ENCODE measurements at places on chromosomes 7 and 10. TPM values are rescaled to one million over a fixed set of nuclear protein-coding genes. Genes with fewer than 3 reads are reported as not detected.

DNA sequence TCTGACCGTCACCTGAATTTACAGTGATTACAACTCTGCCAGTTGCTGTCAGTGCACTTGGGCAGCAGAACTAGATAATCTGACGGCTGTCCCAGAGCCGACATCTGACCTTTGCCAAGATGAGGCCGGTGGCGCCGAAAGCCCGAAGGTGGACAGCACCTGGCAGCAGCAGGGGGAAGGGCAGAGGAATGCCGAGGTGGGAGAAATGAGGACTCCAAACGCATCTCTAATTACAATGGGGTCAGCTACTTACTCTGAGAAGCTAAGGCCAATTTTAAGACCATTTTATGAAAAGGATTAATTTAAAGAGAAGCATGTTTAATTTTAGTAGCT lies 33.8 kb downstream of the TRIM8 start:
- peak; percentile 58 for DNase-seq
- peaks cover 2% of the 10 kb centered on the region for H3K36me3 ChIP-seq
- no peaks in the 10 kb centered on the region for H3K27me3 ChIP-seq
- peaks cover 3% of the 10 kb centered on the region for H3K4me1 ChIP-seq

DNA sequence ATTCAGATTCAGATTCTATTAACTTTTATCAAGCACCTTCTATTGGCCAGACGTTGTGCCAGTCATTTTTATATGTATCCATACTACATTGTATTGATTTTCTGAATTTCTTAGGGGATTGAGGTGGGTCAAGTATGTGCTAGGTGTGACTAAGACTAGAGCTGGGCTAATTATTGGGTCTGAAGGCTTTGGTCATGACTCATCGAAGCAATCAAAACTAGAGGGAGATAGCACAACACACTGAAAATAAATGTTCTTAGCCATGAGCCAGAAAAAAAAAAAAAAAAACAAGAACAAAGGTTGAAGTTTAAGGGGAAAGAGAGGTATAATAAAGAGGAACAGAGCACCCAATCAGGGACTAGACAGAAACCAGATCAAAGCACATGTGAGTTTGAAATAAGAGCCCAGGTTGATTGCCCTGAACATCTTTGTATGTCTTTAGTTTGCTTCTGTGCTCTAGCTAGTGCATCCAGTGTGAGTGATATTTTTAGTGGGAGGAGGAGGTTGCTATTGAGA lies 171.6 kb upstream of the FOXP2 start:
- no peaks in the 10 kb centered on the region for H3K27me3 ChIP-seq
- no peak for DNase-seq
- H3K27ac ChIP-seq: no peak overlapping the region
- H3K36me3 ChIP-seq: no peaks in the 10 kb centered on the region
- H3K4me1 ChIP-seq: no peaks in the 10 kb centered on the region

DNA sequence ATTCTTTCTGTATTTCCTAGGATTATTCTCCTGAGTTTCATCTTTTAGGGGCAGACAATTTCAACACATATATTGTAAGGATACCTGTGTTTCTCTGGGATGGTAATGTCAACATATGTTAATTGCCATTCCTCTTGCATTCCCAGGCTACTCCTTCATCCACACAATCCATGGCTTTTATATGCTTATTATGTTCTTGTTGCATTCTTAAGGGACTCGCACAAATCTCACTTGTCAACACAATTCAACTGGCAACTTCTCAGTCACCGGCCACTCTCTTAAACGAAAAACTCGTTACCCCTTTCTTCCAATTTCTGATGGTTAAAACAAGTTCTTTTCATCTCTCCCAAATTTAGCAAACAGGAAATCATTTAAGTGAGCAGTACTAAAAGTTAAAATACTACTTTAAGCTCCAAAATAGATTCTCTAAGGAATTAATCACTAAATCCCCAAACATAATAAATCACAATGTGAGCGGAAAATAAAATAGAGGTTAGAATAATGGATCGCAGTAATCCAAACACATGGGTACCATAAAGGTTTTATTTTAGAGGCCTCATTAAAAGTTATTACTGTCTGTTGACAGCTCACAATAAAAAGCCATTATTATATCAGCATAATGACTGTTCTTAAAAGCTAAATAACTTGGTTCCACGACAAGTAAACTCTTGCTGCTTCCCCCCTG lies 223.2 kb downstream of the ELMO1 start:
- H3K4me3 ChIP-seq: no peak overlapping the region
- no peak overlapping the region for H3K27ac ChIP-seq
- H3K36me3 ChIP-seq: no peaks in the 10 kb centered on the region
- no peaks in the 10 kb centered on the region for H3K27me3 ChIP-seq

DNA sequence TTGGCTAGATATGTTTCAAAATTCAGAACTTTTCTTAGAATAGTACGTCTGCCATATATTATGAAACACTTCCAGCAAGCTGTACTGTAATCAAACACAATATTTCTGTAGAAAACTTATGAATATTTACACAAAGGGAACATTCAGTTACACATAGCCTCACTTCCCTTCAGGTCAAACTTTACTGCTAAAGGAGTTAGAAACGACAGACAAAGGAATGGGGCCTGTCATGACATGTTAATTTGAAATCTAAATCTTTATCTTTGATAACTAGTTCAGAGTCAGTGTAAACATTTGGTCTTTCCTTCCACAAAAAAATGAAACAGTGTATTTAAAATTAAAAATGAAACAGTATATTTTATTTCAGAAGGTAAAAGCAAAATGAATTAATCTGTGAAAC lies 1.0 kb upstream of the CROT start:
- peaks cover 3% of the 10 kb centered on the region for H3K4me1 ChIP-seq
- H3K36me3 ChIP-seq: no peaks in the 10 kb centered on the region
- no peak for DNase-seq

DNA sequence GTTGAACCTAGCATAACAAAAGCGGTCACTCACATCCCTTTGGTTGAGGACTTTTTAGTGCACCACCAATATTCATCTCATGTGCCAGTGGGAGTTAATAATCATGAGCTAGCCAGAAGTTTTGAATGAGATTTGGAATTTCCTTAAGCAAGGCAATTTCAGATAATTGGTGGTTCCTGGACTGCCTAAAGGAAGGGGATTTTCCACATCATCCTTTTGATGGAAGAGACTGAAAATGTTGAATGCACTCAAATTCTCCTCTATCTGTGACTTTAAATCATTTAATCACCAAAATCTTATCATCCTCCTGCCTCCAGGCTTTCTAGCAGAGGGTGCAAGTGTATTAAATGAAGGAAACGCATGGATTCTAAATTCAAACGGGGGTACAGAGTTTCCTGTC lies 260.7 kb downstream of the CCDC3 start:
- H3K27me3 ChIP-seq: no peaks in the 10 kb centered on the region
- no peaks in the 10 kb centered on the region for H3K4me1 ChIP-seq
- no peak overlapping the region for H3K4me3 ChIP-seq
- H3K36me3 ChIP-seq: no peaks in the 10 kb centered on the region
- no peak for DNase-seq

GRCh38 chr7:4272141-4272540 lies 410.0 kb upstream of the FOXK1 start:
- no peaks in the 10 kb centered on the region for H3K4me1 ChIP-seq
- no peak overlapping the region for H3K4me3 ChIP-seq
- H3K36me3 ChIP-seq: no peaks in the 10 kb centered on the region

GRCh38 chr7:46291050-46291438 lies 370.0 kb upstream of the IGFBP3 start:
- no peak overlapping the region for H3K4me3 ChIP-seq
- DNase-seq: no peak
- H3K4me1 ChIP-seq: no peaks in the 10 kb centered on the region
- no peaks in the 10 kb centered on the region for H3K36me3 ChIP-seq
- H3K27ac ChIP-seq: no peak overlapping the region

GRCh38 chr10:129662426-129662825 lies 195.4 kb downstream of the MGMT start:
- no peaks in the 10 kb centered on the region for H3K36me3 ChIP-seq
- DNase-seq: no peak
- no peak overlapping the region for H3K27ac ChIP-seq
- no peak overlapping the region for H3K4me3 ChIP-seq

DNA sequence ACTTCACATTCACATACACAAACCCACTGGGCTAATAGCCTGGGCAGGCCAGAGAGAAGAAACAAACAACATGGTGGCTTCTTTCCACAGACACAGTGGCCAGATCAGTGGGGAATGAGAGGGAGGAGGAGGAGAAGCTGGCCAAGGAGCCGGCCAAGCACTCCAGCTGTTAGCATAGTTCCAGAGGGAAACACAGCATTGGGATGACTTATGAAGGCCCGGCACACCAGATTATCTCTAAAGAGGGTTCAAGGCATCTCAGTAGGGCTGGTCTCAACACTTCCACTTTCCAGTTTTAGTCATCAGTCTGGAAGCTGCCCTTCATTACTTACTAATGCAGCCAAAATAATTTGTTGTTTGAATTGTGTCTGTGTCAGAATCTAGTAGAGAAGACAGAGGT lies 42.1 kb upstream of the GPR26 start:
- no peaks in the 10 kb centered on the region for H3K36me3 ChIP-seq
- no peak overlapping the region for H3K27ac ChIP-seq
- no peaks in the 10 kb centered on the region for H3K27me3 ChIP-seq
- no peak overlapping the region for H3K4me3 ChIP-seq
- H3K4me1 ChIP-seq: no peaks in the 10 kb centered on the region
- no peak for DNase-seq

GRCh38 chr7:22129166-22129565 lies 183.5 kb upstream of the CDCA7L start:
- no peak overlapping the region for H3K27ac ChIP-seq
- no peak overlapping the region for H3K4me3 ChIP-seq
- no peak for DNase-seq

DNA sequence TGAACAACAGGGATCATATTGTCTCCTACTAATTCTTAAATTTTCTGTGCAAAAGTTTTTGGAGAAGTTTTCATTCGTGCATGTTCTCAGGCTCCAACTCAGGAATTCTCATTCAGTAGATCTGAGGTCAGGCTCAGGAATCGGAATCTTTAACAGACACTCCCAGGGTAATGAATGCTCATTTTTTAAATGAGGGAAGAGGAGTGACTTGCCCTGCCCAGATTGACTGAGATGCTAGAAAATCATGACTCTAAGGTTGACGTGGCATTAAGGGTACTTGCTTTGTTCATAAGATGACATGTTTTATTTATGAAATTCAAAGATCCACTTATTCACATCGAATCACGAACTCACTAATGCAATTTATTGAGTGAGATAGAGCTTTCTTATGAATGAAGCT lies 196.6 kb upstream of the NPVF start:
- no peak overlapping the region for H3K4me3 ChIP-seq
- no peaks in the 10 kb centered on the region for H3K27me3 ChIP-seq
- H3K36me3 ChIP-seq: no peaks in the 10 kb centered on the region

DNA sequence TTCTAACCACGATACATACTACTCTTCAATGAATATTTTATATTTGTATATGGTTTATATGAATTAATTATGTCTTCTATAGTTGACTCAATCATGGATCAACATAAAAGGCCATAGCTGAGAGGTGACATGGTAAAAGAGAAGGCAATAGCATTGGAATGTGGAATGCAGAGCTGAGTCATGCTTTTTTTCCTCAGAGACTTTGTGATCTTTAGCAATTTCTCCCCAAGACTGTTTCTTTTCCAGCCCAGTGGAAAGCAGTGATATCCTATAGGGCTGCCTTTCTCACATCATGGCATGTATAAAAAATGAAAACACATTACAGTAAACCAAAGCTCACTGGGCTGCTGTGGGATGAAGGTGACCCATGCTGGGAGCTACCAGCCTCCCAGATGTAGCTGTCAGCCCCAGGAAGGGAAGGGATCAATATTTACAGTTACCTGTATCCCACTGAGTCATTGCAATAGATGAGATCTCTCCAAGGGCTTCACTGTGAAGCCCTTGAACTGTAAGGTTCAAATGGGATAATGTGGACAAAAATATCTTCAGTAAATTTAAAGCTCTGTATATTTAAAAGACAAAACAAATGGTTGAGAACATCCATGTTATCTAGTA lies 30.2 kb downstream of the SLC39A12 start:
- no peak overlapping the region for H3K27ac ChIP-seq
- no peak for DNase-seq
- no peaks in the 10 kb centered on the region for H3K36me3 ChIP-seq
- H3K27me3 ChIP-seq: no peaks in the 10 kb centered on the region
- no peak overlapping the region for H3K4me3 ChIP-seq
- H3K4me1 ChIP-seq: no peaks in the 10 kb centered on the region

- H3K4me1 ChIP-seq: peaks cover 3% of the 10 kb centered on the region
- H3K27me3 ChIP-seq: no peaks in the 10 kb centered on the region
- H3K36me3 ChIP-seq: no peaks in the 10 kb centered on the region
- H3K4me3 ChIP-seq: no peak overlapping the region
- no peak overlapping the region for H3K27ac ChIP-seq
Measured at GRCh38 chr7:32022966-32023365, 47.2 kb downstream of the PDE1C start.

DNA sequence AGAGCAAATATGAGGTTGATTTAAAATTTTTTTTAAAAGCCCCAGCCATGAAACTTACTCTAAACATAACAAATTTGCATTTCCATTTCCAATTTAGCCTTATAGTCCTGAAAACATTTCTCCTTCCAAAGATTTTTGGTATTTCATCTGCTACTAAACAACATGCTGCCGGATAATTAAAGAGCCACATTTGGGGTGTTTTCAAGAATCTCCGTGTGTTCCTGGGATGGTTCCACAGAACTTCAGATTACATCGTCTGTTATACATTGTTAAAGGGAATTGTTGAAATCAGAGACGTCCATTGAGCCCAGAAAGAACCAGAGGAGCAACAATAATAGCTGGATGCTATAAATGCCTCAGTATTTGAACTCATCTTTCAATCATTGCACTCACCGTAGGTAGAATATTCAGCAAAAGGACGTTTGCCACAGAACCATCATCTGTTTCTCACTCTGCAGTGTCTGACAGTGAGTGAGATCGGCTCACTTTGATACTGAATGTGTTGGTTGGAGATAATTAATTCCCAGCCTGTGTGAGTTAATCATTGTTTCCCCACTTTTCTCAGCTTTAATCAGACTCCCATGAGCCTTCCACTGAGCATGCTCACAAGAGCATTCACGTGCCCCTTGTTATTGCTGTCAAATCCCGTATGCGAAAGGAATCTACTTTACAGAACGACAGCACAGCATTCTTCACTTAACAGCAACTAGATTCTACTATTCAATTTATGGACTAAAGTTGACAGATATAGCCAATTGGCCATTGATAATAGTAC lies 128.4 kb upstream of the PALS2 start:
- no peak overlapping the region for H3K27ac ChIP-seq
- H3K27me3 ChIP-seq: no peaks in the 10 kb centered on the region
- H3K36me3 ChIP-seq: no peaks in the 10 kb centered on the region

DNA sequence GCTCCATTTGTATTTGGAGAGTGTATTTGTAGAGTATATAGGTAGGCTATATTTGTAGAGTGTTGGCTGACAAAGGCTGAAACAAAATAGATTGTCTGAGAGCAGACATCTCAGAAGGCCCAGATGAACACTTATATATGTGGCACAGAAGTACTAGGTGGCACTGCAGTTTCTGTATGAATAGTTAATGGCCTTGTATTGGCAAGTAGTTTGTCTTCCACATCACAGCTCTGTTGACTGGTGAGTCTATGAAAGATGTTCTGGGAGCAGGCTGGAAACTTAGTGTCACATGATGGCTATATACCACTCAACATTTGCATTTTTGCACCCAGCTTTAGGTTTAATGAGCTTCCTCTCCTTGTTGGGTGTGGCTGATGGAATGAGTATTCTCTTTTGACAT lies 51.9 kb downstream of the CCNY start:
- no peaks in the 10 kb centered on the region for H3K36me3 ChIP-seq
- peaks cover 1% of the 10 kb centered on the region for H3K4me1 ChIP-seq
- no peaks in the 10 kb centered on the region for H3K27me3 ChIP-seq
- H3K27ac ChIP-seq: no peak overlapping the region
- no peak for DNase-seq

The RAMP3 gene
- polyA plus RNA-seq: 14.7 TPM

The SPDYE9 gene
- polyA plus RNA-seq: not detected

The FGFBP3 gene
- polyA plus RNA-seq: 1.3 TPM

The TRIM50 gene
- polyA plus RNA-seq: 0.38 TPM

The IDI2 gene
- polyA plus RNA-seq: not detected

The MARCHF5 gene
- 22.6 TPM for polyA plus RNA-seq

The AGAP4 gene
- polyA plus RNA-seq: 25.8 TPM

All from aorta (tissue), 5 donors.